ENCODE measurements at places on chromosomes 6 and 20.

GRCh38 chr6:24930431-24930871 lies 5.3 kb downstream of the RIPOR2 start:
- no peak for DNase-seq

GRCh38 chr6:25652007-25652515 lies at the start of gene SCGN:
Gene SCGN, plus strand, starts transcription at chr6:25652215. Its CDS starts 189 bp downstream, at chr6:25652404.
- DNase-seq, result peak; percentile 20

- DNase-seq, result no peak
Measured at GRCh38 chr20:13292201-13292885, 71.3 kb downstream of the ISM1 start.

- no peak for DNase-seq
Measured at GRCh38 chr20:57508381-57508780, 16.6 kb downstream of the CTCFL start.

- DNase-seq, result no peak
Measured at GRCh38 chr6:20946022-20946421, 411.8 kb downstream of the CDKAL1 start.

DNA sequence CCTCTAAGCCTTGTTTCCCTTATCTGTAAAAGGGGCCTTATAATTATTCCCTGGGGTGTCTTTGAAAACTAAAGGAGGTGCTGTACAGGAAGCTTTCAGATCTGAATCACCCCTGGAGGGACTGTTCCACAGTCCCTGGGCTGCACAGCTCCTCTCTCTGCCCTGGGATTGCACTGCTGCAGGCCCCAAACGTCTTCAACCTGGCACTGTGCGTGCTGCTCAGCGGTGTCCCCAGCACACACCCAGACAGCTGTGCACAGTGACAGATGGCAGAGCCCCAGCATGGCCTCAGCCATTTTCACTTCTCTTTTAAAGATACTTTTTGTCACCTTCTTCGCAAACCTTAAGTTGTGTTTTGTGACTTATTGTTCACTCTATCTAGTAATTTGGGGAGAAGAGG lies 50.7 kb upstream of the INSM1 start:
- DNase-seq, result no peak

DNA sequence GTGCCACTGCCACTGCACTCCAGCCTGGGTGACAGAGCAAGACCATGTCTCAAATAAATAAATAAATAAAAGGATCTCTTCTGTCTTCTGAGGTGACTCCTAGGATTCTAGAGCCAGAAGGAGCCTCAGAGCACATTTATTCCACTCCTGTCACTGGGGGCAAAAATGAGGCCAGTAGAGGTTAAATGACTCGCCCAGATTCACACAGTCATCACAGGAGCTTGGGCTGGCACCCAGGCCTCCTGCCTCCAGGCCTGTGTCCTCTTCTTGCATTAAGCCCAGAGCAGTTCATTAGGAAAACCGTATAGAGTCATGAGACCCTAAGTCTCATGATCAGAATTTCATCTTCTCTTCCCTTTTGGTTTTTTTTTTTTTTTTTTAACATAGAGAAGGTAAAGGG lies 243.3 kb downstream of the NRN1 start:
- DNase-seq, result no peak

DNA sequence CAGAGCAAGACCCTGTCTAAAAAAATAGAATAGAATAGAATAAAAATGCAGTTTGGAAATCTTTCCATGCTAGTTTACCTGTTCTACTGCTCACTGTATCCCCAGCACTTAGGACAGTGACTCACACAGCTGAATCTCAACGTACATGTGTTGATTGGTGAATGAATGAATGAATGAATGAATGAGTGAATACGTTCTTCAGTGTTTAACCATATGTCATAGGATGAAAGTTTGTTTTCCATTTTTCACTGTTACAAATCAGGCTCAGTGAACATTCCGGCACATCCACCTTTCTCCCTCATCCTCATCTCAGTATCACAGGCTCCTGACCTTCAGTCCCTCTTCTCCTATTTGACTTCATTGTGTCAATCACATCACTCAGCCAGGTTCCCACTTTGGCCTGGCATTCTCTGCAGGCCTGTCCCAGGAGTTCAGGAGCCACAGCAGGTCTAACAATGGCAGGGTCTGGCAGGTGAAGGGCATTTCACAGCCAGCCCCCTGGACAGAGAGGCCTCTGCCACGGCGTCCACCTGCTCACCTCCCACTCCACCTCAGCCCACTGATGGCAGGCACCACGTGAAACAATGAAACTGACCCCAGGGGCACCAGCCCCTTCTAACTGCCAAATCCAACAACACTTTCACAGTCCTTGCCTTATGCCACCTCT lies 7.9 kb downstream of the ZC3H12D start:
- DNase-seq, result no peak

- no peak for DNase-seq
Measured at GRCh38 chr6:112800439-112800838, 453.3 kb downstream of the RFPL4B start.

- DNase-seq, result no peak
Measured at GRCh38 chr6:141986457-141986856, 146.3 kb upstream of the GJE1 start.

- no peak for DNase-seq
Measured at GRCh38 chr20:59789686-59790085, 143.8 kb downstream of the SYCP2 start.

DNA sequence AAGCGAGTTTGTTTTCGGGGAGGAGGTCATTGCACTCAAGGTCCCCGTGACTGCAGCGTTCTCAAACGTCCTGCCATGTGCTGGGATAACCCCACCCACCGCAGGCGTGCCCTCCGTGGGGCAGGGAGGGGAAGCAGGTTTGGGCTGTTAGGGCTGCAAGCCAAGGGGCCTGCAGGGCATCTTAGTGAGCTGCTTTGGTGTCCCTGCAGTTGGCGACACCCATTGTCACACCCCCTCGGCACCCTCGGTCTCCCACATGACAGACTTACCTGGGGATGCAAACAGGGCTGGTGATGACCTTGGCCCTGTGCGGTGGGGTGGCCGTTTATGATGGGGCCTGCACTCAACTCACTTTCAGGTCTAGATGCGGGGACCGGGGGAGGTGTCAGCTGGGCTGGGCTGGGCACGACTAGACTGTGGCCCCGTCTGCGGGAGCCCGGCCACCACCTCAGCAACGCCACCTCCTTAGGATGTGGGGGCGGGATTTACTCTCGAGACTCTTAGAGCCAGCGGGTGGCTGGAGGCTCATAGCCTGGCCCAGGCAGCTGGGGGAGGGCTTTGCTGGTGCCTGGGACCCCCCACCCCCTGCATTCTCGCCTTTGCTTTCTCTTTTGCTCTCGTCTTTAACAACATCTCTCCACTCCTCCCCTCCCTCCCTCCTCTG lies 6.5 kb upstream of the GATA5 start:
- DNase-seq, result no peak

GRCh38 chr6:35972471-35973367 lies 51.7 kb downstream of the SLC26A8 start:
- DNase-seq, result no peak

DNA sequence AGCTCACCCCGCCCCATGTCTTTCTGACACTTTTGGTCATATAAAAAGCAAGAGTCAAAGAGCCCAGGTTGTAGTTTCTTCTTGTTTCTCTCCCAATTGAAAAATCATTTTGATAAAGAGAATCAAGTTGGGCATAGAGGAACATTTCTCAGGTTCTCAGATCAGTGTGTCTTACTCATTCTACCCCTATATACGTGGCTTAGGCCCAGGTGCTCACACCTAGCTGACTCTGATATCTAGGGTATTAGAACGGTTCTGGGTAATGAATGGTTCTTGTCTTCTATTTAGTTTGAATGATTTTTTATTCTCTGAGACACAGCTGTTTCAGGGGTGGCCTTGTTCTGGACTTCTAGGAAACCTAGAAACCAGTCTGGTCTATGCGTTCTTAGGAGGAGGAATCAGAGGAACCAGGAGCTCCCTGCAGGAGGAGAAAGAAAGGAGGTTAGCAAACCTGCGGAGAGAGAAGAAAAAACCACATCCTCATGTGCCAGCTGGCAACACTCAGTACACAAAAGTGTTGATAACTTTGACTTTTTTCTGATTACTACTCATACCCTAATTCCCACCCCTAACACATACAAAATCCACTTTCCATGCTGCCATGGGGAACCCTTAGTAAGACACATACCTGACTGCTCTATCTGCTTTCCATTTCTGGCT lies 178.0 kb downstream of the CLIC5 start:
- no peak for DNase-seq

- DNase-seq, result no peak
Measured at GRCh38 chr6:145548933-145549648, 186.2 kb downstream of the EPM2A start.

DNA sequence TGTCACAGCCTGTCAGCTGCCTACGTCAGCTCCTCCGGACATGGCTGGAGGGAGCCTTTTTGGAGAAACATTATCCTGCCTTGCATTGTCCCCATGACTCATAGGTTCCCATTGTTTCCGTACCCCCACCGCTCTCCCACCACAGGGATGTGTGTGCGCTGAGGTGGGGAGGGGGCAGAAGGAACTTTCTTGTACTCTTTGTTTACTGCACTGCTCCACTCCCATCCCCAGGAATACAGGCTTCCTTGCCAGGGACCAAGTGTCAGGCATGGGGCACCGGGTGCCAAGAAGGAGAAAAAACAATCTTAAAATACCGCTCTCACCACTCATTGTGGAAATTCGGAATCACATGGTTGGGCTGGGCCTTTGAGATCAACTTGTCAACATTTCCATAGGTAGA lies 51.0 kb downstream of the KCNK5 start:
- no peak for DNase-seq

GRCh38 chr20:64042054-64042781 lies 6.2 kb downstream of the C20orf204 start:
- no peak for DNase-seq

DNA sequence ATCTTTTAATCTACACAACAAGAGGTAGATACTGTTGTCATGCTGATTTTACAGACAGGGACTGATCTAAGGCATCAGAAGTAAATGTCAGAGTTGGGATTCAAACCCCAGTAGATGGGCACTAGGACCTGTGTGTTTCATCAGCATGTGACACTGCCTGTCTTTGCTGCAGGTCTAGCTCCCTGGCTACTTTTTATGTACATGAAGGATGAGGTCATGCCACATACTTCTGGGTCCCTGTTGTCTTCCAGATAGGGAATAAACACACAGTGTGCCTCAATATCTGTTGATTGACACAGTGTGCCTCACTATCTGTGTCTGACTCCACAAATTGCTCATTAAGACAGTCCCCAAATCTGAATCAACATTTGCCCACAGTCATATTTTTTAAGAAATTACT lies 106.9 kb downstream of the TFAP2B start:
- DNase-seq, result no peak

GRCh38 chr6:42152024-42152423 lies 9.6 kb upstream of the C6orf132 start:
- DNase-seq, result no peak

- no peak for DNase-seq
Measured at GRCh38 chr6:48891308-48891707, 571.7 kb downstream of the MMUT start.

GRCh38 chr6:72151742-72152141 lies 265.4 kb downstream of the RIMS1 start:
- DNase-seq, result no peak

- no peak for DNase-seq
Measured at GRCh38 chr6:35359346-35359743, 17.0 kb downstream of the PPARD start.

- DNase-seq, result no peak
Measured at GRCh38 chr6:123527406-123527805, 109.3 kb downstream of the TRDN start.

DNA sequence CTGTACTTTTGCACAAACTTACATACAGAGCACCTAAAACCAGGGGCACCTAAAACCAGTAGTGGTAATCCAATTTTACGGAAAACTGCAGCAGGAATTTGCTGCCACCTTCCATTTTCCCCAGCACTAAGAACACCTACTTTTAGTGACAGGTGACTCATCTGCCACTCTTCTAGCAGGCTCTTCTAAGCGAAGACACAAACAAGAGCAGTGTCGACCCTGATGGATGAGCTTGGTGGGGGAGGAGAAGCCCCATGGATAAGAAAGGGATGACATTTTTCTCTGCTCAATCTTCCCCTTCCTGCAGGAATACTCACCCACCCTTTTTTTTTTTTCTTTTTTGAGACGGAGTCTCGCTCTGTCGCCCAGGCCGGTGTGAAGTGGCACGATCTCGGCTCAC lies 116.9 kb downstream of the GMPR start:
- DNase-seq, result no peak

DNA sequence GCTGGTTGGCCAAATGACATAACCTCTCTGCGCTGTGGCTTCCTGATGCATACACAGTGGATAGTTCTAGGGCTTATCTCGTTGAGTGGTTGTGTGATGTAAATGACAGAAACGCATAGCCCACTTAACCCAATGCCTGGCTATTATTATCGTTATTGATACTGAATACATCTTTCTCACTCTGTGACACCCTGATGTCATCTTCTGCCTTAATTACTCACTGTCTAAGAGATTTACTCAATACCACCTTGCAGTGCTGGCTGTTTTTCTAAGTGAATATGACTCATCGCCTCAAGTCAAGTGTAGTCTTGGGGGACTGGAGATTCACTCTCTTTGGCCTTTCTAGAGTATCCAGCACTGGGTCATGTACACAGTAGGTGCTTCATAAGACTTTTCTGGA lies 73.6 kb downstream of the NDUFAF5 start:
- DNase-seq, result no peak

GRCh38 chr6:45838451-45838850 lies 177.2 kb downstream of the CLIC5 start:
- no peak for DNase-seq

DNA sequence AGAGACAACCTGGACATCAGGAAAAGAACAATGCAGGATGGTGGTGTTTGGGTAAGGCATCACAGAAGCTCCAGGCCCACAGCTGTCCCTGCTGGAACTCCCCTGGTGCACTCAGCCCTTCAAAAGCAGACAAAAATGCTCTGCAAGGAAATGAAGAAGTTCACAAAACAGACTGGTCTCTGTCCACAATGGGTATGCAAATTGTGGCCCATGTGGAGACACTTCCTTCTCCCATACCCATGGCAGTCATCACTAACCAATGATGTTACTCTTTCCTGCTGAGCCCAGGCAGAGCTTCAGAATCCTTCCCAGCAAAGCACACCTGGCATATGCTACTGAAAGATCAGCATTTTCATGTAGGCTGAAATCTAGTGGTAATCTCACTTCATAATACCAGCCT lies 42.6 kb upstream of the PXDC1 start:
- DNase-seq, result no peak

- DNase-seq, result no peak
Measured at GRCh38 chr6:26539071-26539615, 977 bp downstream of the HMGN4 start.

- no peak for DNase-seq
Measured at GRCh38 chr6:76026101-76026500, 46.4 kb downstream of the IMPG1 start.

- DNase-seq, result no peak
Measured at GRCh38 chr6:125871365-125871764, 80.6 kb downstream of the NCOA7 start.

Data from frontal cortex (tissue), 4 donors.